ENCODE measurements at places on chromosomes 3 and 15.

- DNase-seq = no peak
These were observed 11.2 kb downstream of the DLL4 start for GRCh38 chr15:40940296-40940801.

DNA sequence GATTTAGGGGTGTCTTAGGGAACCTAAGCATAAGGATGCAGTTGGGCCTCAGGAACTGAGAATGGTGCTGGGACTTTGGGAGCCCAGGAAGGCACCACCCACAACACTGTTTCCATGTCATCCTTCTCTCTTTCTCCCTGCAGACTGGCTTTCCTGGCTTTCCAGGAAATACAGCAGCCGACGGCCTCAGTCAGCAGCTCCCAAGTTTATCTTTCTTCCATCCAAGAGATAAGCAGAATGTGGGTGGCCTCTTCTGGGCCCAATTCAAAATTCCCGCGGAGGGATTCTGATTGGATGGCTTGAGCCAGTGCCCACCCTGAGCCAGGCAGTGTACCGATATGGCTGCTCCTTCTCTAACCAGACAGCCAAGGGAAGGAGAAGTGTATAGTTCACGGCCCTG, 4.5 kb upstream of the CLN6 start:
- no peak for DNase-seq

- DNase-seq = no peak
These were observed 15.0 kb downstream of the KLF13 start for GRCh38 chr15:31341496-31342195.

GRCh38 chr3:56748663-56749231, 53.0 kb downstream of the ARHGEF3 start:
- DNase-seq = no peak

DNA sequence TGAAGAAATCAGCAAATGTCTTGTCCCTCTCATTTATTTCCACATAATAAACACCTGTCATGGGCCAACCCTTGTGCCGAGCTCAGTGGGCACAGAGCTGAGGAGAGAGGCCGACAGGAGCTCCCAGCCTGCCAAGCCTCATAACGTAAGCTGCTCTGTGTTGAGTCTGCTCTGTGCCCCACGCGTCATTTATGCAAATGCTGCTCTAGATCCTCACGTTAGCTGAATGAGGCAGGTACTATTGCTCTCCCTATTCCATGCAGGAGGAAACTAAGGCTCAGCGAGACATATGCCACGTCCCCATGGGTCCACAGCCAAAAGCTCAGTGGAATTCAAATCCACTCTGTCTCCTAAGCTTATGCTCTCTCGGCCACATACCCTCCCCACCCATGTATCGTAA, 41.5 kb downstream of the EFCAB12 start:
- no peak for DNase-seq

DNA sequence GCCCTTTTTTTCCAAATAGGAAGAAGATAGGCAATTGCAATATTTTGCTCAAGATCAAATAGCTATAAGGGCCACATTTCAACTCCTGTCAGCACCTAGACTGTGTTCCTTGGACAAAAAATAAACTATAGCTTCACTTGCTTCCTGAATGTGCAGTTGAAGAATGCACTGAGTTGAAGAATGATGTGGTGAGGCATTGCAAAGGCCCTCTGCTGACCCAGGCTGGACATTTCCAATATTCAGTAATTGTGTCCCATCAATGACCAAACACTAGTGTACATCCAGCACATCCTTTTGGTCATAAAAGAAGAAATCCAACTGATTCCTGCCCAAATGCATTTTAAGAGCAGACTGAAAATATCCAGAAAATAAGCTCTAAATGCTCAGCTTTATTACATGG, 424.8 kb upstream of the TGFBR2 start:
- no peak for DNase-seq

DNA sequence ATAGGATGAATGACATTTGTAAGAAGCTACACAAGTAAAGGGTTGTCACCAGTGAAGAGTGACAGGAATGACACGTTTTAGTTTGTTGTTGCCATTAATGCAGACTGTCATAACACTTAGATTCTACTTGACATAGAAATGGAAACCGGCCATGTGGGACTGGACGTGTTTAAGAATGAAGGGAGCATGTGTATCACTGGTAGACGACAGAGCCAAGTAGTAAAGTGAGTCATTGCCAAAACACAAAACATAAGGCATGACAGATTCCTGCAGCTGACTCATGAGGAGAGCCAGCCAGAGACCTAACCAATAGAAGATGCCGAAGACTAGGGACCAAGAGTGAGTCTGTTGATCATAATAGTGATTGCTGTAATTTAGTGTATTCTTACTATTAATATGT, 106.2 kb upstream of the PLAAT1 start:
- DNase-seq = no peak

GRCh38 chr15:62914461-62915079, 128.0 kb upstream of the TPM1 start:
- DNase-seq = no peak

- DNase-seq = no peak
These were observed 48.1 kb downstream of the STAC start for GRCh38 chr3:36428445-36428844.

GRCh38 chr3:95352471-95352870, 1289.6 kb downstream of the NSUN3 start:
- DNase-seq = no peak

DNA sequence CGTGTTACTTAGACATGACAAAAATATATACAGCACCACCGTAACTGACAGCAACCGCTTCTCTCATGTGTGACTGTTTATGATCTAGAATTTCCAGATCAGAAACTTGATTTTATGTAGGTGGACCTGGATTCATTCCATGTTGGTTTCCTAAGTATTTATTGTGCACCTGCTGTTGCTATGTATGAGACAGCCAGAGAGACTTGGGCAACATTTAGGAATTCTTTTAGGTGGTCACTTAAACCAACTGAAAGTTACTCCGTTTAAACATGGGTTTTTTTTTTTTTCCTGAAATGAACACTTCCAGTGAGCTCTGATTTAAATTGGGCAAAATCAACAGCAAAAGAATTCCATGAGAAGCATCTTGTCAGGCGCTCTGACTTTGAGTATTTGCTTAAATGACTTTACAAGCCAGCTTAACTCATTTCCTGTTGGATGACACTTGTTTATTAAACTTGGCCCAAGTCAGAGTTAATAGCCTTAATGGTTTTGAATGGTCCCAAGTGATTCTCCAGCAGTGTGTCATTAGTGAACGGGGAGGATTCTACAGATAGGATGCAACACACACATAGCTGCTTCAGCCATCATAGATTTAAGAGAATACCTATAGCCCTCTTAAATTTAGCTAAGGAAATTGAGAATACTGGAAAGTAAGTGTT, 31.8 kb downstream of the MITF start:
- no peak for DNase-seq

DNA sequence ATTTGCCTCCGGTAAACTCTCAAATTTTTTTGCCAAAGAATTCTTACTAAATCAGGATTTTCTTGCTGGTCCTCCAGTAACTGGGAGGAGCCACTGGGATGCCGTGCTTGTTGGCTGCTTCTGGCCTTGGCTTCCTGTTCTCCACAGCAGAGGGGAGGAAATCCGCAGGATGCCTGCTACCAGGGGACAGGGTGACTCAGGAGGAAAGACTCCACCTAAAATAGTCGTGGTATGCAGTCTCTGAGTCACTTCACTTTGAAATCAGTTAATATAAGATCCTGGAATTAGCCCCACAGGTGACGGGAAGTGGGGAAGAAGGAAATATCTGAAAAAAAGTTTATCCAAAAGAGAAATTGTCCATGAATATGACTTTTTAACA, 6.5 kb upstream of the TM4SF18 start:
- no peak for DNase-seq

DNA sequence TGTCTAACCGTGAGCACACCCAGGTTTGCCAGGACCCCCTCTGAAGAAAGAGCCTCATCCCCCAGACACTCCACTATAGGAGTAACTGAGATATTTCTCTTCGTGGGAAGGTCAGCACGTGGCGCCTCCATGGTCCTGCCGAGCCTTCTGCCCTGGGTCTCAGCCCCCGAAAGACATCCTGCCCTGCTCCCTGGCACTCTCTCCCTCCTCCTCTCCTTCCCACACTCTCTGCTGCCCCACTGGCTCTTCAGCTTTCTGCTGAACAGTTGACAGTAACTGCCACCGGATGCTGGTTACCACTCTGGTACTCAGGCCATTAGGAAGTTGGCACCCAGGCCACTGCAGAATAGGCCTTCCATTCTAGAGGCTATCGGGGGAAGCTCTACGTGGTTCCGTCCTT, 185.2 kb downstream of the UACA start:
- no peak for DNase-seq

DNA sequence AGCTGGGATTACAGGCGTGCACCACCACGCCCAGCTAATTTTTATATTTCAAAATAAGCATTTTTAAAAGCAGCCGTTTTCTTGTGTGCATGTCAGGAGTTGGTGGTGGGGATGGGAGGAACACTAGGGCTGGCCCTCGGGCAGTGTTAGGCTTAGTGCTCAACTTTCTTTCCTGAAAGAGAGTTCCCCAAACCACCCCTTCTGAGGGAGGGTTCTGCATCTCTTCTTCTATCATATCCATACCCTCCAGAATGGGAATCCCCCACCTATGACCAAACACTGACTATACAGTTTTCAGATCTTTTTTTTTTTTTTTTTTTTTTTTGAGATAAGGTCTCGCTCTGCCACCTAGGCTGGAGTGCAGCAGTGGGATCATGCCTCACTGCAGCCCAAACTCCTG, 12.5 kb downstream of the PFKFB4 start:
- no peak for DNase-seq

- no peak for DNase-seq
These were observed 59.4 kb downstream of the HACD2 start for GRCh38 chr3:123525433-123525832.

- DNase-seq = no peak
These were observed 353.9 kb upstream of the RARB start for GRCh38 chr3:25074149-25074548.

DNA sequence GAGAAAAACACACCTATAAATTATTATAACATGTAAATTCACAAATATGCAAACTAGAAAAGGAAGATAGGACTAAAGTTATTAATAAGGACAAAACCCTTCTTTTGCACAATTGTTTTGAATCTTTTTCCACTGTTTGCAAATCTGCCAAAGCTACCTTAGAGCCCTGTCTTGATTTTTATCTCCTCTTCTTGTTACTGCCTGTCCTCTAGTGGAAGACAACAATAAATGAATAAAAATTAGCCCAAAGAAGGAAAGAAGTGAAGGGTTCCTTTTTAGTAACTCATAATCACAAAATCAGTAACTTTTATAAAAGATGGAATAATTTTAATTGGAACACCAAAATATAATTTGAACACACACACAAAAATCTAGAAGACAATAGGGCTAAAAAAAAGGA, 2.7 kb downstream of the CD200R1 start:
- DNase-seq = no peak

DNA sequence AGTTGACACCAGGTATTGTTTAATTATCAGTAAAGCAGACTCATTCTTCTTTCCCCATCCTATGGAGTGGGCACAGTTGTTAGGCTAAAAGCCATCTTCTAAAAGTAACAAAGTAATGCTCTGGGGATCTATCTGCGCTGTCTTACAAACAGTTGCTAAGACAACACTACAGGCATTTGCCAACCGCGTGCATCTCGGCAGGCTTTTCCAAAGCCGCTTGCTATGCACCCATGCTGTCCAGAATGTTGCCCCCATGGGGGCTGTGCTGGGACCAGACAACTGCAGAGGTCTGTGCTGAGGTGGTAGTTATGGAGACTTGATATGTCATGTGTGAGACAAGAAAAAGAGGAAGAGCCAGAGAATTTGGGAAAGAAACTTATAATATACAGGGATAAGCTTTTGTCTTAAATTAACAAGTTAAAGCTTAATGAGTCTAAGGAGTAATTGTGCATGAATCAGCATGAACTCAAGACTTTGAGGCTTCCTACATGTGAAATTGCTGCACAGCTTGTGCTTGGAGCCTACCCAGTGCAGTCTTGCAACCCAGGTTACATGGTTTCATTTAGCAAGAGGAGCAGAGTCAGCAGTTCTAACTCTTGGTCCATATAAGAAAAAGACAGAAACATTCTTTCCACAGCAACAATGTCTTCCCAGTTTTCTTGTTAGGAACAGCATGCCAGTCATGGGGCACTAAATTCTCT, 38.9 kb upstream of the DCLK3 start:
- DNase-seq = no peak

GRCh38 chr3:18438586-18438985, 13.4 kb upstream of the SATB1 start:
- peak; percentile 68 for DNase-seq

DNA sequence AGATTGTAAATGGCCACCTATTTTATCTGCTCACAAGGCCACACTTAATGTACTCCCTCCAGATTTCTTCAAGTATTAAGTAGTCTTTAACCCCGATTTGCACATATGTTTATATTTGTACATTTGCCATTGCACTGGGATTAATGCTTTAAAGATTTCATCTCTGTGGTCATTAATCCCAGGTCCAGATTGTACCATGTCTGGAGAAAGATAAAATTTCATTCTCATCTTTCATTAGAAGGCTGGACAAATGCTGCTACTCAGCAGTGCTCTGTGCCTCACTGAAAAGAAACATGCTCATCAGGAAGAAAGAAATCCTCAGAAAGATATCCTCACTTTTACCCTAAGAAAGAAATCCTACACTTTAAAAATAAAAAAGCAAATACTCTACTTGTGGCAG, 62.5 kb upstream of the LRRC3B start:
- DNase-seq = no peak

GRCh38 chr3:197752107-197752506, 2.4 kb downstream of the FYTTD1 start:
- no peak for DNase-seq

- no peak for DNase-seq
These were observed 27.2 kb downstream of the VEPH1 start for GRCh38 chr3:157475921-157476414.

GRCh38 chr3:71461114-71461513, 122.4 kb downstream of the FOXP1 start:
- DNase-seq = no peak

DNA sequence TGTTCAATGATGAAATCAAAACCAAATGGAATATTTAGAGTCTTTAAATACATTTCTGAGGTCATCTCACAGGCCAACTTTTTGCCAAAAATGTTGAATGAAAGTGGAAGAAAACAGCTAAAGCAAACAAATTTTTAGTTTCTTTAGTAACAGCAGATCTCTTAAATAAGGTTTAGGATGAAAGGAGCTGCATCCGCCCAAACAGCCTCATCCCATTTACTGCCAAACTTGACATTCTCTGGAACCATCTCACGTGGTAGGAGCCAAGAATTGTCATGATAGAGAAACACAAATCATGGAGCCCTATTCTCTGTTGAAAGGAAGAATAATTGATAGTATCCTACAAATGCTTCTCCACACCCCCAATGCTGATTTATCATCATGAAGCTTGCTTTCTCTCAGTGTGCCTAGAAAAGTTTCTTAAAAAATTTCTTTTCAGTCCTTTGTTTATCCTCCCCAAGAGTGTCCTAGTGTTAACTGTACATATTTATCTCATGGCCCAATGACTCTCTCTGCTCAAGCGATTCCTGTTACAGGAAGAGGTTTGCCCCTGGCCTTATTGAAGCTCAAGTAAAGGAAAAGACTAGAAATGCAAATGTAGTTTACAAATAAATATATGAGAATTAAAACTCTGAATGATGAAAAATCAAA, 23.4 kb downstream of the SLC9A9 start:
- DNase-seq = no peak
